NCI-H1105 treated with DMSO at 0.1 percent for 48 hours (cell line): ENCODE measurements at places on chromosomes 12 and 14.

GRCh38 chr12:25419595-25419994, 133.5 kb downstream of the LMNTD1 start:
- no peak for DNase-seq

DNA sequence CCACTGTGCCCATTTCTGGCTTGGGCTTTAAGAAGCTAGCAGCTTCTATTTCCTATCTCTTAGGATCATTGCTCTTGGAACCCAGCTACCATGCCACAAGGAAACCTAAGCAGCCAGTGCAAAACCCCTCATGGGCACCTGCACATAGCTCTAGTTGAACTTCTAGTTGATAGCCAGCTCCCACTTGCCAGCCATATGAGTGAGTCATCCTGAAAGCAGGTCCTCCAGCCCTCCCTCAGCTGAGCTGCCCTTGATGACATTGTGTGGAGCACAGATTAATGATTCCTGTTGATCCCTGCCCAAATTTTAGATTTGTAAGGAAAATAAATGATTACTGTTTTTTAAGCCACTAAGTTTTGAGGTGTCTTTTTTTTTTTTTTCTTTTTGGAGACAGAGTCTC, 234.2 kb upstream of the FBXO33 start:
- no peak for DNase-seq

DNA sequence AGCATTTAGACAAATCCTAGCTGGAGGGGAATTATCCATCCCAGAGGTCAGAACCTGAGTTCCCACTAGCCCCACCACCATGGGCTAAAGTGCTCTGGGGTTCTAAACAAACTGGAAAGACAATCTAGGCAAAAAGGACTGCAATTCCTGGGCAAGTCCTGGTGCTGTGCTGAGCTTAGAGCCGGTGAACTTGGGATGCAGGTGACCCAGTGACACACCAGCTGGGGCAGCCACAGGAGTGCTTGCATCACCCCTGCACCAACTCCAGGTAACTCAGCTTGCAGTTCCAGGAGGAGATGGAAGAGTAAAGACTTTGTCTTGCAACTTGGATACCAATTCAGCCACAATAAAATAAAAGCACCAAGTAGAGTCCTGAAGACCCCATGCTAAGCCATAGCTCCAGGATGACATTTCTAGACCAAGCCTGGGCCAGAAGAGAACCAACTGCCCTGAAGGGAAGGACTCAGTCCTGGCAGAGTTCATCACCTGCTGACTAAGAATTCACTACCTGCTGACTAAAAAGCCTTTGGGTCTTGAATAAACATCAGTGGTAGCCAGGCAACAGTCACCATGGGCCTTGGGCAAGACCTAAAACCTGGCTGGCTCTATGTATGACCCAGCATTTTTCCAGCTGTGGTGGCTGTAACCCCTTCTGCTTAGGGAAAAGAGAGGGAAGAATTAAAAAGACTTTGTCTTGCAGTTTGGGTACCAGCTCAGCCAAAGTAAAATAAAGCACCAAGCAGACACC, 223.4 kb upstream of the DIO2 start:
- DNase-seq: no peak

GRCh38 chr12:42728770-42729534, 139.4 kb upstream of the PRICKLE1 start:
- no peak for DNase-seq

GRCh38 chr14:27672047-27672446, 1074.2 kb upstream of the NOVA1 start:
- DNase-seq: no peak

- no peak for DNase-seq
Observed at GRCh38 chr12:92707926-92708325, 5.1 kb downstream of the PLEKHG7 start.

GRCh38 chr14:97891515-97891914, 1094.3 kb downstream of the VRK1 start:
- no peak for DNase-seq

- no peak for DNase-seq
Observed at GRCh38 chr12:54429014-54429471, 10.0 kb upstream of the ITGA5 start.

DNA sequence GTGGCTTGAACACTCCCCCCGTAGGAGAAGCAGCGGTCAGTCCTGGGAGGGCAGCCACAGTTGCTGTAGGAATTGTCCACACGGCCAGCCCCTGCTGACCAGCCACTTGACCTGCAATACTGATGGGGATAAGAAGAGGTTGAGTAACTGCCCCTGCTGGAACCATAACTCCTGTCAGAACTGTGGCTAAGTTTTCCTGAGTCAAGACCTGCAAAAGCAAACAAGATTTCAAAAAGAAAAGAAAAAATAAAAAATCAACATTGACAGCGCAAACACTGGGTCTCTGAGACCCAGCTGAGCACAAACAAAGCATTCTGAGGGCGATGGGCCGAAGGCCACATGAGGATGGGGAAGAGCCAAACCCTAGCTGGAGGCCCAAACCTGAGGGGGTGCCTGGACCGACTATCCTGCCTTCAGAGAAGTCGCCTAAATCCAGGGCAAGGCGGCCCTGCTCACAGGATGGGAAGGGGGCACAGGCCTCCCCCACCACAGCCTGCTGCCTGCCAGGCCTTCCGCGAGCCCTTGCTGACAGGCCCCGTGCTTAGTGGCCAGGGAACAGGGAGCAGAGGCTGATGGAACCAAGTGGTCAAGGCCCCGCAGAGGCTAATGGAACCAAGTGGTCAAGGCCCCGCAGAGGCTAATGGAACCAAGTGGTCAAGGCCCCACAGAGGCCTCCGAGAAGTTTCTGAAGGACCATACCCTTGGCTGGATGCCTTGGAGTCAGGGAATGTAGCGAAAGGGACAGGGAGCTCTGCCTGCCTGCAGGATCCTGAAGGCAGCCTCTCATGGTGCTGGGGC, 19.1 kb downstream of the POU6F1 start:
- DNase-seq: no peak

DNA sequence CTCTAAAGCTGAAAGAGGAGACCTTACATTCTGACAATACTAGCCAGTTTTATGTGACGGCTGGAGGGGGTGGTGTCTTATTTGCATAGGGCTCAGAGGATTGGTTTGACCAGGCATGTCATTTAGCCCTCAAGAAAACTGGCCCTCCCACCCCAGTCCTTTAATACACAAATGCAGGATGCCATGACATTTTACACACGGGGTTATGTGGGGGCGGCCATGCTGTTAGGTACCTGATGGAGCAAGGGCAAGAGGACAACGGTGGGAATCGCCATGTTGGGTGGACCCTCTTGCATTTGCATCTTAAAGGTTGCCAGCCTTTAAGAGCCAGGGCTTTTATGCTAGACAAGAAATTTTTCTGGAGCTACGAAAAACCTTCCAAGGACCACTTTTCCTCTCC, 23.3 kb downstream of the MDM2 start:
- DNase-seq: no peak

GRCh38 chr14:23379366-23380196, 2.7 kb downstream of the CMTM5 start:
- DNase-seq: peak; percentile 72

GRCh38 chr14:29999013-29999539, 71.4 kb upstream of the PRKD1 start:
- no peak for DNase-seq

- no peak for DNase-seq
Observed at GRCh38 chr14:58824106-58824505, 186.3 kb downstream of the DACT1 start.

- DNase-seq: no peak
Observed at GRCh38 chr12:89663577-89664357, 44.9 kb downstream of the ATP2B1 start.

DNA sequence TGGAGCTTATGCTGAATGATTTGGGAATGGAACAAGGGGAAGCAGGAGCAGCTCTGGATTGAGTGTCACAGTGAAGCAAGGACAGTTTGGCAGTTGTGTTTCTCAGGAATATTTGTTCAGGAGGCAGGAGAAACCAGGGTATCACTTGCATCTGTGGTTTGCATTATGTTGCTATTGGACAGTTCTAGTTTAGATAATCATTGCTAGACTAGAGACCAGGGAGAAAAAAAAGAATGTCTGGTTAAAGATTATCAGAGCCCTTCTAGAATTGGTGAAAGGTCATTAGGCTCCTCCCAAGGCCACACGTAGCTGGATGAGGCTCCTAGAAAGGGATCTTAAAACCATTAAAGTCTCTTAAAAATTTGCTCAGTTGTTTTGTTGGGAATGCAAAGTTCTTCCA, 17.0 kb upstream of the SRSF5 start:
- no peak for DNase-seq

DNA sequence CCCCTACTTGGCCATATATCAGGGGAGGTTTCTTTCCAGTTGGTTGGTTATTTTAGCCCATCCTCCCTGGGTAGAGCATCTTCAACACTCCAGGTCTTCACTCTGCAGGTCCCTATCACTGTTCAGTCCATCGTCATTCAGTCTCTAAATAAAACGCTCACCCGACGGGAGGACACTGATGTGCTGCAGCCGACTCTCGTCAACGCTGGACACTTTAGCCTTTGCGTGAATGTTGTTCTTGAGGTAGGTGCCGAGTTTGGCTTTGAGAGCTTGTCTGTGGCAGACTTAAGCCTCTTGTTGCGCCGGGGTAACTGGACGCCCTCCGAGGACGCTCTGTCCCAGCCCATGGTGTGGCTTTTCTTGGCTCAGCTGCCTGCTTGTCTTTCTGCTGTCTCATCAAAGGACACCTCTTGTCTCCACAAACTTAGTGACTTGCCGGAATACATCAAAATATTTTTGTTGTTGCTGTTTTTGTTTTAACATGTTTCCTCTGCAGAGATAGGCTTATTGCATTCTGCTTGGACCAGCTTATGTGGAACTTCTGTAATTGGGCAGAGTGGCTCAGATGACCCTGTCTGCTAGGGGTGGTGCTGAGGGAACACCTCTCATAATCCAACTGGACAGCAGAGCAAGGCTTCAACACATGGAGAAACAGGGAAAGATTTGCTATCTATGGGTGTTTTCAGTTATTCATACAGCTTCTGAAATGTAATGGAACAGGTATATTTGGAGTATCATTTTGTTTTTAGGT, 26.5 kb downstream of the TCTN1 start:
- DNase-seq: no peak

DNA sequence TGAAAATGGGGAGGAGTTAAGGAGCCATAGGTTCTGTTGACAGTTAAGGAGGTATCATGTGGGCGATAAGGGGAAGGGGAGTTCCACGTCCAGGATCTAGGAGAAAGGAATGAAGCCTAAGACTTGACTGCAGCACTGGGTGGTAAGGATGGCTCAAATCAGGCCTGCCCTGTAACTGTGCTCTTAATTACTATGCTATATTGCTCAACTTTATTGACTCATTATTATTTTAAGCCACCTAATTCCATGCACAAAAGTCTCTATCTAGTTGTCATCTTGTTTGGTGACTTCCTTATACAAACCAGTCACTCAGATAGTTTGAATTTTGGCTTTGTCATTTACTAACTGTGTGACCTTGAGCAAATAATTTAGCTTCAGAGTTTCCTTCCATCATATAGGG, 242.1 kb upstream of the ARHGAP5 start:
- DNase-seq: no peak

DNA sequence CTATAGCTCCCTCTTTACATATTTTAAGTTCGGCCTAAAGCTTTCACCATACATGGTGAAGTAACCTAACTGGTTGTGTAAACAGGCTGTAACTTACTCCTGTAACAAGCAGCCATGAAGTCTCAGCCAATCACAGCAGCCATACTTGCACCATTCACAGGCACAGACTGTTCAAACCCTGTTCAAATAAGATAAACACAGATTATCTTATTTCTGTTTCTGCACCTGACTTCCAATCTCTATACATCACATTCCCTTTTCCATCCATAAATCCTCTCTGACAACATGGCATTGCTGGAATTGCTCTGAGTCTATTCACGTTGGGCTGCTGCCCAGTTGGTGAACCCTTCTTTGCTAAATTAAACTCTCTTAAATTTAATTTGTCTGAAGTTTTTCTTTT, 34.5 kb upstream of the ARID2 start:
- no peak for DNase-seq

GRCh38 chr12:83574142-83574541, 887.4 kb downstream of the TMTC2 start:
- no peak for DNase-seq

GRCh38 chr14:51520087-51520486, 131.6 kb upstream of the FRMD6 start:
- DNase-seq: no peak

DNA sequence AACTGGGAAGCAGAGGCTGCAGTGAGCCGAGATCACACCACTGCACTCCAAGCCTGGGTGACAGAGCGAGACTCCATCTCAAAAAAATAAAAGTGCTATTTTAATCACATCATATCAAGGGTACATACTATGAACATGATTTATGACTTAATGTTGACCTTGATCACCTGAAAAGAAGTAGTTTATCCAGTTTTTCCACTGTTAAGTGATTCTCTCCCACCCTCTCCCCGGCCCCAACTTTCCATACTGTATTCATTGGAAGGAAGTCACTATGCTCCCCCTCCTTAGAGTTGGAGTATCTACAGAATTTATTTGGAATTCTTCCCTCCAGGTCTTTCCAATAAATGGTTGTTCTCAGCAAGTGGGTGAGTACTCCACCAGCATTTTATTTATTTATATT, 3.0 kb upstream of the PRMT5 start:
- no peak for DNase-seq

- peak; percentile 91 for DNase-seq
Observed at GRCh38 chr12:71456316-71456715, 16.7 kb downstream of the LGR5 start.

DNA sequence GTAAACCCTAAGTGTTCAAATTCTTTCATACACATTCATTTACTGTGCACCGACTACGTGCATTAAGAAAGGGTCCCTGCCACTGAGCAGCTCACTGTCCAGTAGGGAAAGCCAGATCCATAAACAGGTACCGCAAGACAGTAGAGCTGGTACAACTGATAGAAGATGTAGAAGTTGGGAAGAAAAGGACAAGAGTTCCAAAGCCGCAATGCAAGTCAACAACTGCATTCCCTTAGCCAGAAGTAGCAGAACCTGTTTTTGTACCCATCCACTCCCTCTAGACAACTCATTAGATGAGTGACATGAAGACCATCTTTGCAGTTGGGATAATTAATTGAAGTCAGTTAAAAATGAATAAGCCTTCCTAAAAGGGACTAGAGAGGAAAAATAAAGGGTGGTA, 1.3 kb downstream of the SENP1 start:
- no peak for DNase-seq

- no peak for DNase-seq
Observed at GRCh38 chr12:97151481-97151880, 244.4 kb downstream of the NEDD1 start.

DNA sequence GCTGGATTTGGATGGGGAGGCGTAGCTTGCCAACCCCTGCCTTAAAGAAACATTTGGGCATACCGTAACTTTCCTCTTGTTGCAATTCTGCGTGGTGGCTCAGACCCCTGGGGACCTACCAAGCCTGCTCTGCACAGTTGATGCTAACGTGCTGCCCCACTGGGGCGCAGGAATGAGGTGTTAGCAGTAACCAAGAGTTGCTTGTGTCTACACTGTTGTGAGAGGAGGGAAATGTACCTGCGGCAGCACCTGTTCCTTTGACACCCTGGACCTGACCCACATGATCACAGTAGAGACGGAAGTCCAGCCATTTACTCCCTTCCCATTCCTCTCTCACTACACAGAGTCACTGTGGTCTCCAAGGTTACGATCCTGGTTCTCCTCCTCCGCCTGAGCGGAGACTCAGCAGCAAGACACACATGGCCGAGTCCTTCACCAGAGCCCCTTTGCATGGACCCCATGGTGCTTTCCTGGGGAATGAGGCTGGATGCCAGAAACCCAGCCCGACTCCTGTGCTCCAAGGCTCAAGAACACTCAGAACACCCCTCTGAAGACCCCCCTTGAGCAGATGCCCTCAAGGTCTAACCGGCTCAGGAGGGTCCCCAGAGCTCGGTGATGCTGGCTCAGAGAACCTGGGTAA, 84.8 kb downstream of the FBXL14 start:
- no peak for DNase-seq
